SW480 (cell line): ENCODE measurements at places on chromosomes 11 and 22.

DNA sequence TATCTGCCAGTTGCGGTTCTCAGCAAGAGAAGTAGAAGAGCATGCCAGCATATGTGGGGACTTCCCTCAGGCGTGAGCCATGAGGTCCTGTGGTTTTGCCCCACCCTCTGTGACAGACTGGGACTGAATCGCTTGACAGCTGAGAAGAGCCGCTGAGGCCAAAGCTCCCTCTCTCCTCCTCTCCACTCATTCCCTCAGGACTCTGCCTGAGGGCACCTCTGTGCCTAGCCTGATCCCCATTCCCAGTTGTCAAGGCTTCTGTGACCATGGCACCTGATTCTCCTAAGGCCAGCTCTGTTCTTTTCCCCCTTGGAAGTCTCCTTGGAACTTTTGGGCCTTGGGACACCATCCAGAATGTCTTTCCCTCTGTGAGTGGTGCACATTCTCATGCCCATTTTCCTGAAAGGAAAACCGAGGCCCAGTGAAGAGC is 27.0 kb downstream of the ART5 start:
- peak; percentile 47 for DNase-seq

DNA sequence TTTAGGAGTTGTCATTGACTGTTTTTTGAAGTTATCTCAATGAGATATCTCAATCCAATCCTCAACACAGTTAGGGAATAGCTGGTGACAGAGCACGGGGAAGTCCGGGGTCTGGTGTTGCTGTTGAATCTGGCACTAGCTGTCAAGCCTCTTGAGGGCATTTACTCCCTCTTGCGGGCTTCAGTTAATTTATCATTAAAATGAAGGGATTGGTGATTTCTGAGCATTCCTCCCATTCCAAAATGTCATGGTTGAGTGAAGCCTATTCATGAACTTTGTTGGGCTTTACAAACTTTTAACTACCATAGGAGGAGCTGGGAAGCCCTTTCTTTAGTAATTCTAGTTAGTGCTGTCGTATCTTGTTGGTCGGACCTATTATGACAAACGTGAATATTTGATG is 40.2 kb downstream of the UVRAG start:
- no peak for DNase-seq

DNA sequence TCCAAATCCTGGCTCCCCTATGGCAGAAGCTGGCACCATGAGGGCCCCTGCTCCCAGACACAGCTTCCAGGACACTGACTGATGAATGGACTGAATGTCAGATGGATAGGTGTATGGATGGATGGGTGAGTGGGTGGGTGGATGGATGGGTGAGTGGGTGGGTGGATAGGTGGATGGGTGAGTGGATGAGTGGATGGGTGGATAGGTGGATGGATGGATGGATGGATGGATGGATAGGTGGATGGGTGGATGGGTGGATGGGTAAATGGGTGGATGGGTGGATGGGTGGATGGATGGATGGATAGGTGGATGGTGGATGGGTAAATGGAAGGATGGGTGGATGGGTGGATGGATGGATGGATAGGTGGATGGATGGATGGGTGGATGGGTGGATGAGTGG is 4.3 kb downstream of the FGF3 start:
- no peak for DNase-seq

- peak; percentile 50 for DNase-seq
Measured at GRCh38 chr11:2198621-2199365, 27.2 kb upstream of the TH start.

DNA sequence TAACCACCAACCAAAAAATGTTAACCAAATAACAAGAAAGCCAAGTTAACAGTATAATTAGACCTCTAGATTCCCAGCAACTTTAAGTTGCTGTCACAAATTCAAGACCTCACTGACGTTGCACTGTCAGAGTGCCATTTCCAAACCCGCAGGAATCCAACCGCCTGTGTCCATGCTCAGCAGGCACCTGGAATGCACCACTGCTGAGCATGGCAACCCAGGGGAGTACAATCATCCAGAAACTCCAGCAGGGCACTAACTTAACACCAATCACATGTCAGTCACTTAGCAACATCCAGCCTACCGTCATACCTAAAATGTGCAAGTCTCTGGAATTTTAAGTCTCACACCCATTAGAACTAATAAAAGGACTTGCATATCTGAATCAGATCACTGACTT is 48.8 kb downstream of the SMCO4 start:
- DNase-seq, result no peak

- no peak for DNase-seq
Measured at GRCh38 chr11:55714982-55715888, 53.2 kb downstream of the OR4C6 start.

DNA sequence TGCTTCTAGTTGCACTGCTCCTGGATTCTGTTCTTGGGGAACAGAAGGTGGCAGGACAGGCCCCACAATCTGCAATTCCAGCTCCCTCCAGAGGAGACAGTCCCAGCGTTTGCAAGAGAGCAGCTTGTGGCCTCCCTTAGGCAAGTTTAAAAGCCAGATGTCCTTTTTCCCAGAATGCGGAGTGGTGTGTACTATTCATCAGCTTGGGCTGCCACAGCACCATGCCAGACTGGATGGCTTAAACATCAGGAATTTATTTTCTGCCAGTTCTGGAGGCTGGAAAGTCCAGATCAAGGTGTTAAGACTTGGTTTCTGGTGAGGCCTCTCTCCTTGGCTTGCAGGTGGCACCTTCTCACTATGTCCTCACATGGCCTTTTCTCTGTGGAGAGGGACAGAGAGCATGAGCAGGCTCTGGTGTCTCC is 11.7 kb downstream of the MIAT start:
- DNase-seq, result peak; percentile 39

DNA sequence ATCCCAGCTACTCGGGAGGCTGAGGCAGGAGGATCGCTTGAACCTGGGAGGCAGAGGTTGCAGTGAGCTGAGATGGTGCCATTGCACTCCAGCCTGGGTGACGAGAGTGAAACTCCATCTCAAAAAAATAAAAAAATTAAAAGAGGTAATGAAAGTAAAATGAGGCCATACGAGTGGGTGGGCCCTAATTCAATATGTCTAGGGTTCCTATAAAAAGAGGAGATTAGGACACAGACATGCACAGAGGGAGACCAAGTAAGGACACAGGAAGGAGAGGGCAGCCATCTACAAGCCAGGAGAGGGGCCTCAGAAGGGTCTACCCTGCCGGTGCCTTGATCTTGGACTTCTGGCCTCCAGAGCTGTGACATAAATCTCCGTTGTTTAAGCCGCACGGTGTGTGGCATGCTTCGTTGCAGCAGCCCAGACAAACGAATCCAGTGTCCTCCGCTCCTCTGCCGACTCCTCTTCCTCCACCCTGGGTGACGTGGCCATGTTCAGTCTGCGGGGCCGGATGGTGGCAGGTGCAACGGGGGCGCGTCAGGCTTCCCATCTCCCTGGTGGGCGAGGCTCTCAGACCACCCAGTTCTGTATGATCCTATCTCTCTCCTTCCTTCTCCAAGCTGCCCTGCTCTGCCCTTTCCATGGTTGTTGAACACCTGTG is 51.6 kb upstream of the PARVG start:
- DNase-seq, result no peak

GRCh38 chr11:105588001-105588400 is 21.9 kb upstream of the GRIA4 start:
- peak; percentile 7 for DNase-seq

DNA sequence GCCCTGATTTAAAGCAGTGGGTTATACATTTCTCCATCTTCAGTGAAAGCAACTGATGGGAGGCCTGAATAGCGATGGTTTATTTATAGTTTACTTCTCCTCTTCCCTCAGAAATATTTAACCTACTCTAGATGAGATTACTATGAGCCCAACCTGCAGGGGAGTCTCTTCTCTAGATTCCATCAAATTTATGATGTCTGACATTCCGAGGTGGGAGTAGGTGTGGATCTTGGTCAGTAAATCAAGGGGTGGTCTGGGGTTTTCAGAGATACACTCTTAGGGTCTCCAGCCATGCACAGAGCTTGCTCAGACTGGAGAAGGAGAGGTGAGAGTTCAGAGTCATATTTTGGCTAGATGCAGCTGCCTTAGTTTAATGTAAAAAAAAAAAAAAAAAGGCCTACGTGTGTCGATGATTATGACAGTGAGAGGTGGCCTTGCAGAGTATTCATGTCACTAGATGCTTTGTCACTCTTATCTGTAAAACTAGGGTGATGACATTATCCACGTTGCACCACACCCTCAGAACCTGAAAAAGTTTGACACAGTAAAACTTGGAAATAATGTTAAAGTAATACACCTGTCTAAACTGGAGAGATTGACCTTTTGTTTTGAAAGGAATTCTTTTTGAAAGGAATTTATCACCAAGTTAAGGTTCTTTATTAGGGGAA is 81.2 kb downstream of the EXT2 start:
- no peak for DNase-seq
